Progenitor cell of endocrine pancreas (in vitro differentiated cells): ENCODE measurements at places on chromosomes 5 and 9. TPM values are rescaled to one million over a fixed set of nuclear protein-coding genes. Genes with fewer than 3 reads are reported as not detected.

The SLC31A1 gene
- 28.2 and 28.5 TPM in 2 replicates for total RNA-seq

The SPINK4 gene
- total RNA-seq, result 0.91 TPM in 1 of 2 replicates, not detected in the other

The AFF4 gene
- total RNA-seq, result 91.8 and 101 TPM in 2 replicates

The DNAH5 gene
- total RNA-seq, result 1.4 TPM in 2 replicates

The SLC34A3 gene
- total RNA-seq, result 0.26 and 0.27 TPM in 2 replicates

The PCDHB14 gene
- total RNA-seq, result 7.9 and 8.0 TPM in 2 replicates
